GM20000 (cell line): ENCODE measurements at places on chromosomes 5 and 9.

- peak; percentile 69 for DNase-seq
Observed at GRCh38 chr5:97534166-97534565, 351.1 kb upstream of the RIOK2 start.

DNA sequence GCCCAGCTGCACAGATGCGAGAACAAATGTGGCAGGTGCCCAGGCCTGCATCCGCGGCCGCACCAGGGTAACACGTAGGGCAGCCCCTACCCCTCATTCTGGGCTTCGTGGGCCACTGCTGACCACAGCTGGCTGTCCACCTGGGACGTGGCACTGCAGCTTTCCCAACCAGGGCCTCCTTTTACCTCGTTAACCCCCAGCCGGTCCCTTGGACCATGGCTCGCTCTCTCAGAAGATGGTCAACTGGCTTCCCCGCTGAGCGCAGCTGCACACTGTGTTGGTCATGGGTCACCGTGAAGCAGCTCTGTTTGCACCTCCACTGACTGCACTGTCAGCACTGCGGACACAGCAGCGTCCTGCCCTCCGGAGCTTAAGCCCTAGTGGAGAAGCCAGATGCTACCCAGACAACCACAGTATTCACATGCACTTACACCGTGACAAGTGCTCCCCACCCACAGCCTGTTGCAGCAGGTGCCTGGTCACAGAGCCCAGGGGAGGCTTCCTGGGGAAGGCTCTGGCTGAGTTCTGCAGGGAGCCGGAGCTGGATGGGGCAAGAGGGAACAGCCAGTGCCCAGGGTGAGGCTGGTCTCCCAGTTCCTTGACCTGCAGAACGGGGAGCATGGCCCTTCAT is 10.5 kb upstream of the PLEKHG4B start:
- no peak for DNase-seq

- DNase-seq: no peak
Observed at GRCh38 chr9:101375546-101375945, 9.3 kb downstream of the BAAT start.

- no peak for DNase-seq
Observed at GRCh38 chr5:135635451-135635850, 56.7 kb upstream of the CXCL14 start.

DNA sequence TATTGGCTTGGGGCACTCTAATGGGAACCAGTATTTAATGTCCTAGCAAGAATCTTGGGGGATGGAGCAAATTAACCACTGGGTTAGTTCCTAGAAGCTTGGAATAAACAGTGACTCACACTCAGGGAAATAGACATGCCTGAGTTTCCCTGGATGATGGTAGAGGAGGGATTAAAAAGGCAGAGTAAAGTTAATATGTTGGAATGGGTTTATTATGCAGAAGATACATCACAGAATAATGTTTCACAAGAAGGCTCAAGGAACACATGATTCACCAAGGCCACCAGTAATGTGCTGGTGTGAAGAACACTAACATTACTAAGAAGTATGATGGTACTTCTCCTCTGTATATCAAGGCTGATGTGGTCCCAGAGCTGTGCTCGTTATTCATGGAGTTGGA is 752.9 kb upstream of the SEMA6A start:
- no peak for DNase-seq

- DNase-seq: no peak
Observed at GRCh38 chr5:168147106-168147505, 144.3 kb upstream of the WWC1 start.

- no peak for DNase-seq
Observed at GRCh38 chr5:5437227-5438172, 15.0 kb downstream of the ICE1 start.

DNA sequence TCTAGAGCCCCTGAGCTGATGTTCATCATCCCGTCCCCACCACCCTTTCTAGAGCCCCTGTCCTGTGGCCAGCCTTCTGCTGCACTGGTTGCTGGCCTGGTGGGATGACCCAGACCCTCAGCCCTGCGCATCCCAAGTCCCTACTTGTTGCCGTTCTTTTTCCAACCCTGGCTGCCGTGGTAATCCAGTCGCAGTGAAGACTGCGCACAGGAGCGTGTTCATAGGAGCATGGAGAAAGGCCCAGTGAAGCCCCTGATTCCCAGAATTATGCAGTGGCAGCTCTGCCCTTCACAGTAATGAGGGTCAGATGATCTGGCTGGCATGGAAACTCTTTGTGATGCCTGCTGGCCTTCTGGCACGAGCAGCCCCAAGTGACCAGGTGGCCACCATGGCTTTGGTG is 183.3 kb downstream of the CACNA1B start:
- DNase-seq: no peak

DNA sequence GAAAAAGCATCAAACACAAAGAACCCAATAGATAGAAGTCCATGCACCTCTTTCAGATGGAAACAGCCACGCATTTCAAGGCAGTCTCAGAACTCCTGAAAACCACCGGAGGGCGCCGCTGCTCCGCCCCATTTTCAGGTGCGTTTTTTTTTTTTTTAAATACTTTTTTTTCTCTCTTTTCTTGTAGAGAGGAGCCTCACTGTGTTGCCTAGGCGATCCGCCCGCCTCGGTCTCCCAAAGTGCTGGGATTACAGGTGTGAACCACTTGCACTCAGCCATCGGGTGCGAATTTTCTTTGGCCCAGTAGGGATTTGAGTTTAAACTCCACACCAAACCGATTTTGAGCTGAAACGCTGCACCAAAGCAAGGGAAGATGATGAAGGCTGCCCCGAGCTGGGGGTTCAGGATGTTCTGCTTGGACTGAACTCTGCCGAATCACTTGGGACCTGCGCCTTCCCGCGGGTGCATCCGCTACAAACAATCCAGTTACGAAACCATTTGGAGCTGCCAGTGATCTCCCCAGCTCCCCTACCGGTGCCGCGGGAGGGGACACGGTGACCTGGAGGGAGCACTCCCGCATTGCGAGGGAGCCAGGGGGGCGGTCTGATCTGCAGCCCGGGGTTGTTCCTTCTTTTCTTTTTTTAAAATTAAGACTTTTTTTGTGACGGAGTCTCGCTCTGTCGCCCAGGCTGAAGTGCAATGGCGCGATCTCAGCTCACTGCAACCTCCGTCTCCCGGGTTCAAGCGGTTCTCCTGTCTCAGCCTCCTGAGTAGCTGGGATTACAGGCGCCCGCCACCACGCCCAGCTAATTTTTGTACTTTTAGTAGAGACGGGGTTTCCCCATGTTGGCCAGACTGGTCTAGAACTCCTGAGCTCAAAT is 1.4 kb downstream of the PTGR1 start:
- DNase-seq: peak; percentile 73

- DNase-seq: no peak
Observed at GRCh38 chr5:11981986-11982385, 77.7 kb upstream of the CTNND2 start.

DNA sequence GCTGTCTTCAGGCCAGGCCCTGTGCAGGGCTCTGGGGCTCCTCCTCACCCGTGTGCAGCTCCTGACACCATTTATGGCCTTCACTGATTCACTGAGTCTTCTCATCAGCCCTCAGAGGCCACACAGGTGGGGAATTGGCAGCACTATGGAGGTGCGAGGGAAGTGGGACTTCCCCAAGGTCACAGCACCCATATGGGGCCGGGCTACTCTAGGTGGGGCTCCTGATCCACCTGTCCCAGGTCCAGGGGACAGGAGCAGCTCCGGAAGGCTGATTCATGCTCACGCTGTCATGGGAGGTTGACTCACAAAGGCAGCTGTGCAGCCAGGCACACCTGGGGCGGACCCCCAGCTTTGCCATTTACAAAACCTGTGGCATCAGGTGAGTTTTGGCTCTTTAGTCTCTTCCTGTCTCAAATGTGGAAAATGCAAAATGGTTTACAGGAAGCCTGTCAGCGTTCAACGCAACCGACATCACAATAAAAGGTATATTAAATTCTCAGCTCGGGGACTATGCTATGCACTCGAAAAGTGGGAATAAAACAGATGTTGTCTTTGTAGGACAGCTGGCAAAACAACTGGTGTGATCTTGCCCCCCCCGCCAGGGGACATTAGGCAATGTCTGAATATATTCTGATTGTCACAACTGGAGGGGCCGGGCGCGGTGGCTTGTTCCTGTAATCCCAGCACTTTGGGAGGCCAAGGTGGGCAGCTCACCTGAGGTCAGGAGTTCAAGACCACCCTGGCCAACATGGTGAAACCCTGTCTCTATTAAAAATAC is 15.0 kb downstream of the NAIF1 start:
- DNase-seq: no peak

GRCh38 chr5:39520232-39520572 is 95.4 kb upstream of the DAB2 start:
- DNase-seq: no peak

- DNase-seq: no peak
Observed at GRCh38 chr5:127934791-127935256, 148.7 kb upstream of the SLC12A2 start.

GRCh38 chr5:56123531-56124243 is 109.4 kb downstream of the ANKRD55 start:
- no peak for DNase-seq

DNA sequence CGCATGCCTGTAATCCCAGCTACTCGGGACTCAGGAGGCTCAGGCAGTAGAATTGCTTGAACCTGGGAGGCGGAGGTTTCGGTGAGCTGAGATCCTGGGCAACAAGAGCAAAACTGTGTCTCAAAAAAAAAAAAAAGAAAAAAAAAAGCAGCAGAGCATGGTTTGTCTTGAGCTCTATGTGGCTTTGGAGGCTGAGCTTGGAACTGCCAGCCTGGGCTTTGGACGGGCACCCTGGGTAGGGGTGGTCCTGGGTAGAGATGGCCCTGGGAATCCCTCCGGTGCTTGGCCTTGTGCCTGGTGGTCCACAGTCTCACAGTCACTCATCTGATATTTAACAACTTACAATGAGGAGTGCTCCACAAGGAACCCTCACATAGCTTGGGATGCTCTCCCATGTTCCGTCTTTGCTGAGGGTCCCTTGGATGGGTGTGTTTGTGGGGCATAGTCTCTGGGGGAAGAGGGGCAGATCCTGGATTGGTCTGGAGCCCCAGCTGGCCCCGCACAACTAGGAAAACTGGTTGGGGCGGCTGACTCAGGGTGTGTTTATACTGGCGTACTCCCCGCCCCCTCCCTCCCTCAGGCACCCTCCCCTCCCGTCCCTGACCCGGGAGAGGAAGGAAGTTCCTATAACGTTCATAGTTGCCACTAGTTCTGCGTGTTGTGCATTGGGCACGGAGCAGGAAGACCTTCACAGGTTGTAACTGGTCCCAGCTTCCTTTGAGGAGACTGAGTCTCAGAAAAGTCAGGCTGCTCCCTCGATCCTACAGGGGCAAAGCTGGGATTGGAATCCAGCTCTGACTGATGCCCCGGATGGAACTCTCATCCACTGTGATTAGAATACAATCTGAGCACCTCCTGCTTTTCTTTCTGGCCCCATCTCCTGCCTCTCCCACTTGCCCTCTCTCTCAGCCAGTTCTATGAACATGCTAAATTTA is 11.2 kb downstream of the IER5L start:
- peak; percentile 45 for DNase-seq

GRCh38 chr5:30112867-30113266 is 1080.6 kb upstream of the CDH6 start:
- no peak for DNase-seq

- peak; percentile 9 for DNase-seq
Observed at GRCh38 chr5:93874080-93874479, 132.7 kb upstream of the POU5F2 start.

- no peak for DNase-seq
Observed at GRCh38 chr9:16459421-16460148, 410.9 kb downstream of the BNC2 start.

GRCh38 chr5:177022386-177023302 is at the start of gene ZNF346:
Gene ZNF346 (plus strand): TSS chr5:177022696. CDS start chr5:177022739, 43 bp downstream.
- DNase-seq: peak; percentile 97

DNA sequence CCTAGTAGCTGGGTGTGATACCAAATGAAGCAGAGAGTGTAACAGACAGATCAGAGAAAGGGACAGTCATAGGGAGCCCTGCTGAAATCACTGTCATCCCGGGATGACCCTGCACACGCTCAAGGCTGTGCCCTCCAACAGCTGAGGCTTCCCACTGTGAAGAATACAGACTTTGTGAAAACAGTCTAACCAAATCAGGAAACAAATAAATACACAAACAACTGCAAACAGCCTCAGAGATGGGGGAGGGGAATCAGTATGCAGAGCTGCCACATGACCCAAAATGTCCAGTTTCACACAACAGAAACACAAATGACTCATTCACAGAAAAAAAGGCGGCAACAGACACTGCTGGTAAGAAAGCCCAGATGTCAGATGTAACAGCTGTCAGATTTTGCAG is 101.9 kb downstream of the ADAMTS2 start:
- DNase-seq: no peak

GRCh38 chr9:127358023-127358535 is 38.9 kb upstream of the SLC2A8 start:
- no peak for DNase-seq

DNA sequence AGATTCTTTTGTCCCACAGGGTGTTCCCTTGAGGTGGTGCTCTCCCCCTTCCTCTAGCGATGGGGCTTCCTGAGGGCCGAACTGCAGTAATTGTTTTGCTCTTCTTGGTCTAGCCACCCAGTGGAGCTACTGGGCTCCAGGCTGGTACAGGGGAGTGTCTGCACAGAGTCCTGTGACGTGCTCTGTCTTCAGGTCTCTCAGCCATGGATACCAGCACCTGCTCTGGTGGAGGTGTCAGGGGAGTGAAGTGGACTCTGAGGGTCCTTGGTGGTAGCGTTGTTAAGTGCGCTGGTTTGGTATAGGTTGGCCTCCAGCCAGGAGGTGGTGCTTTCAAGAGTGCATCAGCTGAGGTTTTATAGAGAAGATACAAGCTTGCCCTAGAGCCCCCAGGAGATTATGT is 20.4 kb upstream of the CEP72 start:
- no peak for DNase-seq

GRCh38 chr5:156680831-156681230 is 169.3 kb upstream of the PPP1R2B start:
- DNase-seq: no peak

GRCh38 chr5:134184155-134185135 is 7.7 kb upstream of the SKP1 start:
- peak; percentile 86 for DNase-seq

- no peak for DNase-seq
Observed at GRCh38 chr9:125258160-125258785, 3.4 kb upstream of the GAPVD1 start.

- no peak for DNase-seq
Observed at GRCh38 chr5:78753093-78753531, 104.5 kb upstream of the LHFPL2 start.

DNA sequence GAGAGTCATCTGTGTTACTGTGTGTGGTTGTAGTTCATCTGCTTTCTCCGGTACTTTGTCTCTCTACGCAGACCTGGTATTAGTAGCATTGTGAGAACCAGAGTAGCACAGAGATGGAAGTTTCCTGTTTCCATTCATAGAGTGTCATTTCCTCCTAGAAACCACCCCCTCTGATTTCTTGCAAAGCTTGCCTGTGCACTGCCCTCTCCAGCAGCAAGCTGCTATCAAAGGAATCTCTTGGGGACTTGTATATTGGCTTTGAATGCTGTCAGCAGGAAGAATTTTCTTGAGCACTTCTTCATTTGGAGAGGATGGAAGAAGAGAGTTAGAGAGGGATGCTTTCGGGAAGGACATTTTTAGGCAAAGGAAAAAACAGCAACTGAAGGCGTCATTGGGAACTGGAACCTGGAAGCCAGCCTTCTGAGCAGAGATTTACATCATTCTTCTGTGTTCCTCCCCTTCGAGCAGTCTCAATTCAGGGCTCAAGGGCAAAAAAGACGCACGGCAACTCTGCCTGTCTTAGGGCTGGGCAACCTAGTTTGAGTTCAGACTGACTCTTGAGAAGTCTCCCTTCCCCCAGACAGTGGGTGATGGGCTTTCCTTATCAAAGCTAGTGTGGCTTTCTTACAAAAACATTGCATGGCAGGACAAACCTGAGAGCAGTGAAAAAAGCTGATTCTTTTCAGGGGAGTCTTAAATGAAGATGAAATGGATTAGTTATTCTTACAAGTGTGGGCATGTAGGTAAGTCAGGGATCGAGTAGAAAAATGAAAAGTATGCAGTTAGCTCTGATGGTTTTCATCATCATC is 226.3 kb downstream of the AOPEP start:
- DNase-seq: peak; percentile 51
